ENCODE measurements at places on chromosomes 16 and 17.
A peak's percentile ranks its signal among the peaks of the same experiment; 100 is the strongest.

DNA sequence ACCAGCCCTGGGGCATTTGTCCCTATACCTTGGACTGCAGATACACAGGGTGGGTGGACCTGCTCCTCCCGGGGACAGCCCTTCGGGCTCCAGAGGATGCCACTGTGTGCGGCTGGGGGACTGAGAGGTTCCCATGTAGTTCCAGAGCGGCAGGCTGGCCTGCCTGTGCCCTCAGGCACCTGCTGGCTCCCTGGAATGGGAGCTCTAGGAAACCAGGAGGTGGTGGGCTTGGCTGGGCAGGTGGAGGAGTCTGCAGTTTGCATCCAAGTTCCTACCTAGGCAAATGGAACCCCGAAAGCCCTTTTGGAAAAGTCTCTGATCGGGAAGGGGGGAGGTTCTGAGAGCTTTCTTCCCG lies 982 bp downstream of the DBNDD1 start:
- DNase-seq: no peak

DNA sequence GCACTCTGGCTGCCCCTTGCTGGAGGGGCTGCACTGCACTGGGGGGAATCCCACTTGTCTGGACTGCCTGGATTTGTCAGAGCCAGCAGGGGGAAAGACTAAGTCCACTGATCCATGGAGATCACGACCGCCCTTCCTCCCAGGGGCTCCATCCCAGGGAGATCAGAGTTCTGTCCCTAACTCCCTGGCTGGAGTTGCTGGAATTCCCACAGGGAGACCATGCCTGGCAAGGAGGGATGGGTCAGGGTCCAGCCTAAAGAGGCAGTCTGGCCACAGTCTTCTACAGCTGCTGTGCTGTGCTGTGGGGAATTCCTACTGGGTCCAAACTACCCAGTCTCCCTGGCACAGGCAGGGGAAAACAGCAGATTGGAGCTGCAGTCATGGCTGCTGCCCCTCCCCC lies 311.9 kb downstream of the ZFHX3 start:
- no peak for DNase-seq

DNA sequence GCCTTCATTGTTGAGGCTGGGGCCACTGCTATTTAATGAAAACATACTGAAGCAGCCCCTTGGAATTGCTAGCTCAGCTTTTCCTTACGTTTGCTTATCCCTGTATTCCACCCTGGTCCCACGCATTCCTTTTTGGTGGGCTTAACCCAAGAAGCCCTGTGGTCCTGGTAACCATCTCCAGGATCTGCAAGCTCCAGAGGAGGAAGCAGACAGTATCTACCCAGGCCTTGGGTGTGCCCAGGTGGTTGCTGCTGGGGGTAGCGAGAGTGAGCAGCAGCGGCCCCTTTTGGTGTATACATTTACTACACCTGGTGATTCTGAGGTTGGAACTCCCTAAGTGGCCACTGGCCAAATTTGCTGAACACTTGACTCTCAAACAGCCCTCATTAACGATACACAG lies 97.7 kb downstream of the CBLN1 start:
- DNase-seq: peak; percentile 18

DNA sequence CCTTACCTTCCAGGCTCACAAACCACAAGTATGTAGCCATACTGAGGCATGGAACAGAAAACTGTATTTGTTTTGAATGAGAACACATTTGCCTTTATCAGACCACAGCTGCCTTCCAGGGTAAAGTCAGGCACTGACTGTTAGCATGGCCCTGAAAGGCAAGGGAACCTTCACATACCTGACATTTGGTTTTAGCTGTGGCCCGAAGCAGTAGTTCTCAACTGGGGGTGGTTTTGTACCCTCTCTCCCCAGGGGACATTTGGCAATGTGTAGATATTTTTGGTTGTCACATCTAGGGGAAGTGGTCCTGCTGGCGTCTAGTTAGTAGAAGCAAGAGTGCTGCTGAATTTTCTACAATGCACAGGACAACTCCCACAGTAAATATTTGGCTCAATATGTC lies 9.2 kb downstream of the HERPUD1 start:
- DNase-seq: no peak

- DNase-seq: no peak
Observed at GRCh38 chr16:89529097-89529496, 20.9 kb downstream of the SPG7 start.

- DNase-seq: no peak
Observed at GRCh38 chr16:59697761-59698160, 963.6 kb upstream of the GOT2 start.

DNA sequence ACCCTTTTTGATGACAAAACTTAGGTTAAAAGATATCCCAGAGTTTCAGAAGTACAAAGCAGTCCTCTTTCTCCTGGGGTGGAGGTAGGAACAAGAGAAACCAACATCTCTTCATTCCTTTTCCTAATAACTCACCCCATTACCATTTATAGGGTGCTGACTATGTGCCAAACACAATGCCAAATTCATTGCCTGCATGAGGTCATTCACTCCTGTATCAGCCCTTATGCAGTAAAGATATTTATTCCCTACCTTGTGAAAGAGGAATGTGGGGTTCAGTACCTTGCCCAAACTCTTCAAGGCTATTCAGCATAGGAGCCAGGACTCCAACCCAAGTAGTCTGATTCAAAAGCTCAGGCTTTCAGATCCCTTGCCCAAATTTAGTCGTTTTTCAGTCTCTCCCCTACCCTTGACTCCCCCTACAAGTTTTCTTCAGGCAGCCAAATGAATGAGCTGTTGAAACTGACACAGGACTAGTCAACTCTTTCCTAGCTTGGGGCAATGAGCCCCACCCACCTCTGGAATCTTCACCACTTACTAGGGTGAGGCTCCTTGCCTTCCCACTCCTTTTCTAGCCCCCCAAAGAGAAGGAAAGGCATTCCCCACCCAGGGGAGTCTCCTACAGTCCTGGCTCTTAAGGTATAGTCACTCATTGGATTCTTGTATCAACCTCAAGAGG lies 5.9 kb downstream of the KRT14 start:
- no peak for DNase-seq

- DNase-seq: no peak
Observed at GRCh38 chr17:75454193-75454592, 2.2 kb upstream of the TMEM94 start.

GRCh38 chr16:49514073-49514980 lies 140.7 kb downstream of the C16orf78 start:
- no peak for DNase-seq

DNA sequence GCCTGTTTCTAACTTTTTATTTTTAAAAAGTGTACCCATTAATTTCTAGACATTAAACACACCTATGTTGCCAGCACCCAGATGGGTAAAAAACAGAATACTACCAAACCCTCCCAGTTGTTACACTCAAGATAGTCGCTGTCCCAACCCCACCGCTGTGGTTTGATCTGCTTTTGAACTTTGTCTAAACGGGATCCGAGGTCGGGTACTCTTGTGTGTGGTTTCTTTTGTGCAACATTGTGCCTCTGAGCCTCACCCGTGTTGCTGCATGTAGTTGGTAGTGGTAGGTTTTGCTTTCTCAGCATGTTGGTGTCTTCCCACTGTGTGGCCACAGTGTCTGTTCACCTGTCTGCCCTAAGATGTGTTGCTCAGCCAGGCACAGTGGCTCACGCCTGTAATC lies 4.3 kb downstream of the KLHL36 start:
- DNase-seq: no peak

DNA sequence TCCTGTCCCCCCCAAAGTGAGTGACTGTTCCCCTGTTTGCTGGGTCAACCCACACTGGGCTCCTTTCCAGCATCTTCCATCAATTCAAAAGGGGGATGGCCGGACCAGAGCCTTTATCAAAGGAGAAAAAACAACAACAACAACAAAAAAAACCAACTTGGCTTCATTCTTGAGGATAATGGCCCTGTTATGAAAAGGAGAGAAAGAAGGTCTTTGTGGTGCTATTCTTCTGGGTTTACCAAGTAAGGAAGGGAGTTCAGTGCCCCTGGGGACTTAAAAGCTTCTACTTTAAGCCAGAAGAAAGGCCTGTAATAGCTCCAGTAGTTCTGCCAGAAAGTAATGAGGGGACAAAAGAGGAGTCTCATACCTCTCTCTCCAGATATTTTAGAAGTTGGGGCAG lies 71.5 kb downstream of the RGS9 start:
- no peak for DNase-seq

GRCh38 chr17:79315358-79316105 lies 240.9 kb downstream of the ENGASE start:
- no peak for DNase-seq

GRCh38 chr17:39738568-39738901 lies 797 bp downstream of the GRB7 start:
- DNase-seq: no peak

DNA sequence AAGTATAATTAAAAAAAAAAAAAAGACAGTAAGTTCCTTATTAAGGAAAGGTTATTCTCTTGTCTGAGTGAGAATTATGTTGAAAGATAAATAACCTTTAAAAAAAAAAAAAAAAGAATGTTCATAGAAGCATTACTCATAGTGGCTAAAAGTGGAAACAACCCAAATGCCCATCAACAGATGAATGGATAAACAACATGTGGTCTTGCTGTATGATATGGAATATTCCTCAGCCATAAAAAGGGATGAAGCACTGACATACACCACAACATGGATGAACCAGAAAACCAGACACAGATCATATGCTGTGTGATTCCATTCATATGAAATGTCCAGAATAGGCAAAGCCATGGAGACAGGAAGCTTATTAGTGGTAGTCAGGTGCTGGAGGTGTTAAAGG lies 9.2 kb upstream of the CCNF start:
- DNase-seq: no peak

GRCh38 chr16:84503751-84504395 lies 586 bp downstream of the MEAK7 start:
- DNase-seq: no peak

GRCh38 chr17:65035191-65035590 lies 21.3 kb downstream of the GNA13 start:
- DNase-seq: no peak

GRCh38 chr16:14424595-14424994 lies 205.5 kb downstream of the PARN start:
- no peak for DNase-seq

DNA sequence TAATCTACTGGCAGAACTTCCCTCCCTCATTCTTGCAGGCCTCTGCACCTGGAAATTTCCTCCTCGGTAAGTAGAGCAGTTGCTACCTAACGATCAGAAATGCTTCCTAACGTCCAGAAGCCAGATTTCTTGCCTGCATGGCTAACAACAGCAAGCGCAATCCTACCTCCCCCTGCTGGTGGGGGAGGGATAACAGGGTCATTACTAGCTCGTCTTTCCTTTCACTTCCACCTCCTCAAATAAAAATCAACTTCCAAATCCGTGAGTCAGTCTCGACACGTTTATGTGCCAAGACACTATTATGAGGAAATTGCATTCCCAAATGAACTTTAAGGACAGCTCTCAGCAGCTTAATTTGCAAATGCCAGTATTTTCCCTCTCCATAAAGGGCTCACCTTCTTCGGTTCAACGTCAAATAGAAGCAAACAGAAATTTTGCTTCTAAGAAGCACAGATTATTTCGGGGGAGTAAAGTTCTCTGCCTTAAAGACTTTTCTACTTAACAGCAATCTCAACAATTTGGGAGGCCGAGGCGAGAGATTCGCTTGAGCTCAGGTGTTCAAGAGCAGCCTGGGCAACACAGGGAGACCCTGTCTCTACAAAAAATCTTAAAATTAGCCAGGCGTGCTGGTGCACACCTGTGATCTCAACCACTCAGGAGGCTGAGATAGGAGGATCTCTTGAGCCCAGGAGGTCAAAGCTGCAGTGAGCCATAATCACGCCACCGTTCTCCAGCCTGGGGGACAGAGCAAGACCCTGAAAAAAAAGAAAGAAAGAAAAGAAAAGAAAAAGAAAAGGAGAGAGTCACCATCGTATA lies 188.6 kb upstream of the PSMD7 start:
- peak; percentile 54 for DNase-seq

GRCh38 chr16:85504242-85504641 lies 108.9 kb upstream of the GSE1 start:
- DNase-seq: no peak

DNA sequence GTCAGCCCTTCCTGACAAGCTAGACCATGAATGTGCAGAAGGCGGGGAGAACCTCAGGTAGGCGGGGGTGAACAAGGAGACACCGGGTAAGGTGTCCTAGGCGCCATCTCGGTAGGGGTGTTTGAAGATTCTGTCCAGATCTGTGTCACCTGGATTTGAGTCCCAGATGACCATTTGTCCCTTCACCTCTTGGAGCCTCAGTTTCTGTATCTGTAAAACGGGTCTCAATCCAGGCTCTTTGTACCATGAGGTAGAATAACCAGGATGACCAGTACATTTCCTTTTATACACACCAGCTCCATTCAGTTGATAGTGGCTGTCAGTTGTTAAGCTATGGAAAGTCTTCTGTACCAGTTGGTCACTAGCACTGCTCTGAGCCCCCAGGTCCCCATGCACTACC lies 86.7 kb downstream of the ABCC6 start:
- DNase-seq: no peak

DNA sequence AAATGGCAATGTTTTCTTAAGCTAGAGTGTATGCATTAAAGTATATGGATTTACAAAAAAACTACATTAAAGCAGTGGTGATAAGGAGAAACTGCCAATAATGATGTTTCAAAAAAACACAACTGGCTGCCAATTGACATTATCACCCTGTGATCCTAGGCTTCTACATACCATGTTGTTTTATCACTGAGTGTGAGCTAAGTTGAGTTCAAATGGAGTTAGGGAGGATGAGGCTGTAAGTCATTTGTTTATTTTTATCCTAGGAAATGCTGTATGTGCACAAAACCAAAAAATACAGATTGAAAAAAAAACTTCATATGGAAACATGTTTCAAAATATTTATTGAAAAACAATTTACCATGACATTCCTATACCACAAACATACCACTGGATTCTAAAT lies 22.9 kb downstream of the CHCT1 start:
- no peak for DNase-seq

GRCh38 chr17:81264640-81265039 lies 25.5 kb downstream of the NDUFAF8 start:
- DNase-seq: no peak

GRCh38 chr17:36825951-36826350 lies 111.3 kb upstream of the LHX1 start:
- no peak for DNase-seq

DNA sequence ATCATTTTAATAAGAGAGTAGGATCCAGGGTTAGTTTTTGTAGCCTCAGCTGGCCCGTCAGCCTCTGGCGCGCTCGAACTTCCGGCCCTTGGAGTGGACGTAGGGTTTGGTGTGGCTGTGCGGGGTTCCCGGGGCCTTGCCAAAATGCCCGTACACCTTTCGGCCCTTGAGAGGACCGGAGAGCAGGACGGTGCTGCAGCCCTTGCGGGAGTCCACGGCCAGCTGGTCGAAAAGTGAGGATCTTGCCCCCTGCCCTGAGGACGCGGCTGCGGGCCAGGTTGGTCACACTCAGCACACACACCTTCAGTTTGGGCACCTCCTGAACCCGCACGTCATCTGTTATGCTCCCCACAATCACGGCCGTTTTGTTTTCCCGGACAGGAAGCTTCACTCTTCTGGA lies 42.2 kb upstream of the CNTNAP4 start:
- DNase-seq: no peak

Measured in erythroblast (primary cell).